ENCODE measurements at places on chromosomes 3 and 15. TPM values are rescaled to one million over a fixed set of nuclear protein-coding genes. Genes with fewer than 3 reads are reported as not detected.

Gene EIF1B
- 41.9 TPM for total RNA-seq

Gene ITGA11
- total RNA-seq, result 0.73 TPM

Gene INSYN1
- not detected for total RNA-seq

Gene HRG
- total RNA-seq, result not detected

Gene MYD88
- 87.9 TPM for total RNA-seq

Gene ZNF592
- total RNA-seq, result 38.0 TPM

Gene SOX14
- not detected for total RNA-seq

Gene KCNAB1
- not detected for total RNA-seq

Gene IL17RE
- 1.7 TPM for total RNA-seq

Gene GOLGA8S
- total RNA-seq, result 0.33 TPM

Gene AADACL2
- total RNA-seq, result not detected

Gene GMNC
- not detected for total RNA-seq

Gene CLDN16
- not detected for total RNA-seq

Gene SYNPR
- total RNA-seq, result not detected

Gene GHSR
- not detected for total RNA-seq

Gene SPATA12
- not detected for total RNA-seq

Gene CACNA1D
- total RNA-seq, result 3.2 TPM

Gene SNX22
- 0.55 TPM for total RNA-seq

Gene ITPKA
- total RNA-seq, result 0.48 TPM

Gene PML
- total RNA-seq, result 138 TPM

Measured in activated CD4-positive, alpha-beta memory T cell treated with anti-CD3 and anti-CD28 coated beads, Interleukin-2, amount 10 ng/mL, durations not matched to agents 7 days and 5 days (primary cell).